ENCODE measurements at places on chromosomes 1 and 21. TPM values are rescaled to one million over a fixed set of nuclear protein-coding genes. Genes with fewer than 3 reads are reported as not detected.

CNR2 gene
- total RNA-seq = 0.05 TPM

CTBS gene
- total RNA-seq = 31.9 TPM

NLRP3 gene
- total RNA-seq = 2.2 TPM

TMEM54 gene
- total RNA-seq = 10.6 TPM

PADI2 gene
- total RNA-seq = 24.0 TPM

MAP3K21 gene
- 2.1 TPM for total RNA-seq

HUNK gene
- 10.7 TPM for total RNA-seq

All from camera-type eye (tissue), 1 donor.